T-helper 2 cell treated with Interferon-gamma antibody and Interleukin-4, amounts not matched to agents 5 μg/mL and 100 μg/mL, for 36 hours (primary cell): ENCODE measurements at places on chromosomes 1 and 21.

- no peak for DNase-seq
Measured at GRCh38 chr1:182274618-182275017, 117.0 kb downstream of the GLUL start.

GRCh38 chr1:22914633-22915217, 57.9 kb downstream of the LACTBL1 start:
- no peak for DNase-seq

GRCh38 chr1:108314815-108315214, 70.9 kb upstream of the NBPF4 start:
- DNase-seq = no peak

DNA sequence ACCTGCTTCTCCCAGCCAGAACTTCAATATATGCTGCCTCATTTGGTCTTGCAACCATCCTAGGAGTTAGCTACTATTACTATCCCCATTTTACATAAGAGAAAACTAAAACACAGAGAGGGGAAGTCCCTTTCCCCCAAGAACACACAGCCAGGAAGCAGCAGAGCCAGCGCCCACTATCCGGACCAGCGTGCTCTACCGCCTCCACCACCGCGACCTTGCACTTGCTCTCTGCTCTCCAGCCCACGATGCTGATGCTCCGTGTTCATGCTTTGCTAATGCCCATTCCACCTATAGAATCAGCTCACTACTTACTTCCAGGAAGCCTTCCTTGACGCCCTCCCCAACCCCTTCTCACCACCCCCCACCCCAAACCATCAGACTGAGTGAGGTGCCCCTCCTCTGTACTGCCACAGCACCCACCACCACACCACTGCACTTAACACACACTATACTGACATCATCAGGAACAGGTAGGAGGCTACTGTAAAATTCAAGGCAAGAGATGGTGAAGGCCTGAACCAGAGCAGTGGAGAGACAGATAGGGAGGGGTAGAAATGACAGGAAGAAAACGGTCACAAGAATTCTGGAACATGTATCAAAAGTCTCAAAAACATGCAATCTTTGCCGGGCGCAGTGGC, 9.4 kb downstream of the TMEM53 start:
- DNase-seq = peak; percentile 34

GRCh38 chr1:87805666-87806378, 477.1 kb downstream of the LMO4 start:
- no peak for DNase-seq
